ENCODE measurements at places on chromosomes 3 and 15.

- DNase-seq: no peak
Observed at GRCh38 chr15:72599855-72600464, 54.5 kb upstream of the GOLGA6B start.

DNA sequence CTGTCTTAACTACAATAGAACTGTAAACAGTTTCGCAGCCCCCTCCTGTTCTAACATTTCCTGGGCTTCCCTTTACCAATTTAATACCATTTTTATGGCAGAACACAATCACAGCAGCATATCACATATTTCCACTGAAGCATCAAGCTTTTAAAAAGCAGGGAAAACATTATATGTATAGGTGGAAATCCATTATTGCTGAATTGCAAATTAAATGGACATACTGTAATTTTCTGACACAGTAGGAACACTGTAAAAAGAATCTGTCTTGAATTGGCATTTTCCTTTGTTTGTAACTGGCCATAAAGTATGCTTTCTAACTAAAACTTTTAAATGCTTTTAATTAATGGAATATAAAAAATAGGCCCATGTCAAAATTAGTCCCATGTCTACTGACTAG is 1385.8 kb downstream of the SI start:
- no peak for DNase-seq

GRCh38 chr3:193040836-193041672 is 123.4 kb upstream of the MB21D2 start:
- no peak for DNase-seq

DNA sequence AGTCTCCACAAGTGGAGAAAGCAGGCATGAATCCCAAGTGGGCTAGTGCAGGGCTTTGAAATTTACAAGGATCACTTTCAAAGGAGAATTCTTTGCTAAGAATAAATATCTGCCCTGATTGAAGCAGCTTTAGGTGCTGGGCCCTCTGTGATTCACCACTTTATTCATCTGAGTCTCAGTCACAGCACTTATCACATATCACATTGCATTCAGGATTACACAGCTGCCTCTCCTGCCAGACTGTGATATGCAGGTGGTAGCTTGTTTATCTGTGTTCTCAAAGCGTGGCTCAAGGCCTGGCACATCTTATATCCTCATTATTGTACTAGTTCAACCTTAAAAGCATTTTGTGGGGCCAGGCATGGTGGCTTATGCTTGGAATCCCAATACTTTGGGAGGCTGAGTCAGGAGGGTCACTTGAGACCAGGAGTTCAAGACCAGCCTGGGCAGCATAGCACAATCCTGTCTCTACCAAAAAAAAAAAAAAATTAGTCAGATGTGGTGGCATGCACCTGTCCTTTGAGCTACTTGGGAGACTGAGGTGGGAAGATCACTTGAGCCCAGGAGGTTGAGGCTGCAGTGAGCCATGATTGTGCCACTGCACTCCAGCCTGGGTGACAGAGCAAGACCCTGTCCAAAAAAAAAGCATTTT is 156.9 kb upstream of the EIF1B start:
- no peak for DNase-seq

DNA sequence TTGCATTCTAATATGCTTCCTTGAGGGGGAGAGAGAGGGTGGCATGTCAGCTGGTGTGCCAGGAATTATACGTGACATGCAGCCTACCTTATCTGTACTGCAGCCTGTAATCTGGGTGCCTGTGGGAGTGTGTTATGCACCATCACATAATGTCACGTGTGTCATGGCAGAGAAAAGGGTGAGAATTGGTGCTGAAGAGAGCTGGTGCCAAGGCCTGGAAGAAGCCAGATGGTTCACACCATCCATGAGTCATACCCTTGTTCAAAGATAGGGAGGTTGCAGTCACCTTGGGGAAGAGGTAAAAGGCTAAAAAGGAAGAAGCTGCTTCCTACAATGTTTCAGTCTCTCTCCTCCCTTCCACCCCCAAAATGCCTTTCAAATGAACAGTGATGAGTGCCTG is 5.3 kb downstream of the BRPF1 start:
- no peak for DNase-seq

DNA sequence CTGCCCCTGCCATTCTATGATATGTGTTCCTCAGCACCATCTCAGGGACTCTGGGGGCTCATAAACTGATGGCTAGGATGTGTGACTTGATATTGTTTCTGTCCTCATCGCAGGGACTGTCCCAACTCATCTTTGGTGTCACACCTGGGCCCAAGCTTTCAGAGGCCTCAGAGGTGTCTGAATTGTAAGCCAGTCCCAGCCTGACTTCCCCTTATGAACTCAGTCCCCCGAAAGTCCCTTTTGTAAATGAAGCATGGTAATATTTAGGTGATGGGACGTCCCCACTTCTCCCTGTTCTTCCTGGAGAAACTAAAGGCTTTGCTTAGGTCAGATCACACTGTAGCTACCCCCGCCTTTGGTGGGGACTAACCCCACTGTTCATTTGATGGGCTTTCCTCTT is 142.4 kb upstream of the TLE3 start:
- DNase-seq: no peak

DNA sequence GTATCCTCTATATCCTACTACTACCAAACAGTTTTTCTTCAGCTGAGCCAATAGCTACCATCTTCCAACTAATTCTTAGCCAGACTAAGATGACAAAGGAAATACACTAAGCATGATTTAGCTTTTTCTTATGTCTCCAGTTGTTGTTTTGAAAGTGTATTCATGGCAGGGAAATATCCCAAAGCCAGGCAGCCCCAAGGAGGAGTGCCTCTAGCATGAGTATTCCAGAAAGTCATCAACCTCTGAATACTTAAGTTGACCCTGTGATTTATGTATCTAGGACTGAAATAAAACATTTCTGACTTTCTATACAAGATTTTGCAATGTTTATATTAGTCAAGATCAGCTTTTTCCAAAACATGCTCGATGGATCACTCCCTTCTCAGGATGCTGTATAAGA is 449.1 kb downstream of the IL5RA start:
- DNase-seq: no peak

DNA sequence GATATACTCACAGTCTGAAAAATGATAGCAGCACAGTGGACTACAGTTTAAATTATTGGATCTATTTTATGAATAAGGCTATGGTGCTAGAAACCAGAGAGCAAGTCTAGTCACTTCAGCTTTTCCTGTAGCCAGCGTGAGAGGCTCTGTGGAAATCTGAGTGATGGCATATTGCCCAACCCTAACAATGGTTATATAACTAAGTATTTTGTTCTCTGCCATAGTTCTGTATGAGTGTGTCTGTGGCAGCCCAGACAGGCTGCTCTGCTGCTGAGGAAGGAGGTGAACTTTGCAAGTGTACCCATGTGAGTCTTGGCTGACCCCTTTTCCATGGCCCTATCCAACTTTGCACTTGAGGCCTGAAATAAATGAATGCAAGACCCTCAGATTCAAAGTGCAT is 105.7 kb downstream of the LRTM1 start:
- no peak for DNase-seq

GRCh38 chr3:73273341-73273740 is 211.9 kb downstream of the EBLN2 start:
- DNase-seq: no peak

DNA sequence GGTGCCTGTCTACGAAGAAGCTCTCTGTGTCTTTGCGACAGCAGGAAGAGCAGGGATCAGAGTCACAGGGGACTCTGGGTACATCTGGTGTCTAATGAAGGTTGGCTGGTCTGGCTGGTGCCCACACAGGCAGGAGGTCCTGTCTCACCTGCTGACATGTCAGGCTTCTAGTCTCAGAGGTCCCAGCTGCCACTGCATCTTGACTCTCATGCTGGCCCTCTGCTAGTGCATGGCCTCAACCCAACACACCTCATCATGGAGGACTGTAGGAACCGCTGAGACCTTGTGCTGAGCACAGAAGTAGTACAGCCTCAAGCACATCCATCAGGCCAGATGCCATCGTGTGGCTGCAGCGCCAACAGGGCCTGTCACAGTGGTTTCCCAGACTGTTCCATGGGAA is 206.1 kb upstream of the NR2F2 start:
- DNase-seq: no peak

DNA sequence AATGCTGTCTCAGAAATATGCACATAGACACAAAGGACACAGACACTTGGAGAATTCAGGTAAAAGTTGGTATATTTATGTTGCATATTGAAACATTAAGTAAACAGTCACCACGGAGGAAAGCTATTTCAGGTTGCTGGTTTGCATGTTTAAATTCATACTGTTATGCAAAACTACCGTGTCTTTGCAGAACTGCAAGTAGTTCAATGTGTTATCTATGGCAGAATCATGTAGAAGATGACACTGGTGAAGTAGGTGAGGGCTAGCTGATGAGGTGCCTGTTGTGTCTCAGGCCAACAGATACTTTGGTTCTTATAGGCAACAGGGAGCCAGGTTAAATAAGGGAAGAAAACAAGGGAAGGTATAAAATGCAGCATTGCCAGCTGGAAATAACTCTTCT is 511.3 kb downstream of the DIPK2A start:
- DNase-seq: no peak

GRCh38 chr15:55245059-55245458 is 44.6 kb downstream of the RAB27A start:
- no peak for DNase-seq

DNA sequence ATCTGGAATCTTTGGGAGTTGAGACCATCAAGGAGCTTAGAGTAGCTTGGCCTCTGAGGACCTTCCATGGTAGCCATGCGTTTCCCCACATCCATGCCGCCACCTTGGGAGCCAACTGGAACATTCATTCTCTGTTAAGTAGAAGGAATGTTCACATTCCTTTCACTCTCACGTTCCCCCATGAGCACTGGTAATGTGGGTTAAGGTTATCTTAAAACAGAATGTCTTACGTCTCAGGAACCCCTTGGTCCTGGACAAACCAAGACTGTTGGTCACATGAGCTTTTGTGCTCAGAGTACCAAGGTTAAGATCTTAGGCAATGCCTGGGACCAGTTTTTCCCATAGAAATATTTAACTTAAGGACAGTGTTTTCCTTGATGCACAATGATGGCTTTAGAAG is 211.7 kb upstream of the UBE2E1 start:
- DNase-seq: no peak

GRCh38 chr15:46270481-46271147 is 635.8 kb downstream of the SQOR start:
- no peak for DNase-seq

GRCh38 chr3:170137986-170138385 is 43.5 kb downstream of the PHC3 start:
- DNase-seq: no peak

- no peak for DNase-seq
Observed at GRCh38 chr15:71691458-71692417, 118.6 kb upstream of the NR2E3 start.

- no peak for DNase-seq
Observed at GRCh38 chr3:52645549-52645948, 40.2 kb downstream of the PBRM1 start.

GRCh38 chr3:121063628-121064027 is 155.6 kb downstream of the STXBP5L start:
- DNase-seq: no peak

- no peak for DNase-seq
Observed at GRCh38 chr15:36358094-36358493, 221.3 kb upstream of the CDIN1 start.

- no peak for DNase-seq
Observed at GRCh38 chr15:38617831-38618230, 53.2 kb upstream of the RASGRP1 start.

DNA sequence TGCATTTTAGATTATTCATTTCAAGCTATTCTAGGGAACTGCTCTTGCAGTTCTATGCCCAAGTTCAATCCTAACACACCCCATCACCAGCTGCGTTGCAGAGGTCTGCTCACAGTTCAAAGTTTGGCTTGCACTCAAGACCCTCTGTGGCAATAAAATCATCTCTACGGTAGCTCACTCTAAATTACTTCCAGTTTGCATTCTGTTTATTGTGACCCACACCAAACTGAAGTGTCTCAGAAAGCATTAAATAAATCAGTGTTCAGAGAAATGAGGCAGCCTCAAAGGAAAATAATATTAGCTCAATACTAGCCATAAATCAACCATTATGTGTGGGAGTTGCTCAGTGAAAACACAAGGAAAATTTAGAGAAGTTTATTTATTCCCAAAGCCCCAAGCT is 250.3 kb downstream of the MAGI1 start:
- DNase-seq: no peak

DNA sequence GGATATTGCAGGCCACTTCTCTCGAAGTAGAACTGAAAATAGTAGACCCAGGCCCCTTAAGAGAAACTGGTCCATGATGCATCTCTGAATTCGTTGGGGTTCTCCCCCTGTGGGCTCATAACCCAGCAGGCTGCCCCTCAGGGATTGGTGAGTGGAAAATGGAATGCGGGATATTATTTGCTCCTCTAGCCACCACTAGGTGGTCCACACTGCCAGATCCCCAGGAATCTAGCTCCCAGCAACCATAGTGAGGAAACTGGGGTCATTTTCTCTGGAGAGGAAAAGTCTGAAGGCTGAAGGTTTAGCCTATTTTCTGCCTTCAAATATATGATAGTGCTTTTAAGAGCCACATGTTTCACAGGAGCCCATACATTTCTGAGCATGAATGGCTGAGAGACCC is 6.7 kb downstream of the CX3CR1 start:
- no peak for DNase-seq

- no peak for DNase-seq
Observed at GRCh38 chr15:44102675-44103254, 92.3 kb downstream of the FRMD5 start.

- DNase-seq: no peak
Observed at GRCh38 chr3:171824824-171825221, 14.5 kb upstream of the PLD1 start.

DNA sequence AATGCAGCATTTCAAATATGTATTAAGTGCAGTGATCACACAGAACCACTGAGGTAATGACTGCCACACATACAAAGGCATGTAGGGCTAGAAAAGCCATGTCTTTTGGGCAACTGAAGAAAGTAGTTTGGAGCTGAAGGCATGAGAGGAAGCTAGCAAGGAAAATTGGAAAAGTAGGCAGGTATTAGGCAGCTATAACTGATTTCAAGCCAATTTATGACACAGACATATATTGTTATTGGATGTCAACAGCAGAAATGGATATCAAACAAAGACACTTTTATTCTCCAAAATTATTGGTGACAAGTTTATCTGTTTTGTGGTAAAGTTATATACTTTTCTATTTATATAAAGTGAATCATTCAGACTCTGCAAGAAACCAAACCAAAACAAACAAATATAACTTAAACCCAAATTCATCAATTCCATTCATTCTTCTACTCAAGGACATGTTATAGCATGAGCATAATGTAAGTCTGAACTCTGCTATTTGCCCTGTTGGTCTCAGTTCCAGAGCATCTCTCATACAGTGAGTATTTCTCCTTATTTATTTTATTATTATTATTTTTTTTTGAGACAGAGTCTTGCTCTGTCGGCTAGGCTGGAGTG is 307.4 kb upstream of the COL8A1 start:
- DNase-seq: no peak

Measured in activated T-helper 2 cell treated with anti-CD3 and anti-CD28 coated beads, Interferon-gamma antibody, Interleukin-2, Interleukin-4, amounts not matched to agents 10 μg/mL and 5 μg/mL and 100 μg/mL, durations not matched to agents 14 hours and 24 hours and 36 hours (primary cell).